ENCODE measurements at places on chromosomes 3 and 15.

- no peak for DNase-seq
Observed at GRCh38 chr3:190077395-190078045, 43.2 kb downstream of the P3H2 start.

DNA sequence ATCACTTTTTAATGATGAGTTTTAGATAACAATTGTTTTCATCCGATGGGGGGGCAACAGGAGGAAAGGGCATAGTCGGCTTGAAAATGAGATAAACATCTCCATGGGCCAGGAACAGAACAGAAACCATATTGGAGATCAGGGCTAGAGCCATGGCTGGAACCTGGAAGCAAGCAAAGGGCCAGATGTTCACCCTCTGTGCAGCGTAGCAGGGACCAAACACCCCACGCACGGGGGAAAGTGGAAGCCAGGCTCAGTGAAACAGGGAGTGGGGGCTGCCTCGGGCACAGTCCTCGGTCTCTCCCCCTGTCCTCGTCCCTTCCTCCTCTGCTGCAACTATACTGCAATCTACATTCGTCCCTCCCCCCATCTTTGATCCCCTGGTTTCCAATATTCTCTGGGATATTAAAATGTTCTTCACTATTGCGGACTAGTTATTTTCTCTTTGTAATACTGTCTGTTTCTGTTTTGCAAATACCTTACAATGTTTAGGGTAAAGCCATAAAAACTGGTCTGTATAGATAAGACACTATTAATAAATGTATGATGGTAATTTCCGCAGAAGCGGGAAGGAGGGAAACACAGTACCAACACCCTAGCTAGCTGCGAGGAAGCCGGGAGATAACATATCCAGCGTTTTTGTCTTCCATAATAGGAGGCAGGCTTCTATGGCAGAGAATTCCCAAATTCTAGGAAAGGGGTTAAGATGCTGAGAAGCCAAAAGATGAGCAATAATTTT lies 121.5 kb downstream of the XXYLT1 start:
- DNase-seq = no peak

DNA sequence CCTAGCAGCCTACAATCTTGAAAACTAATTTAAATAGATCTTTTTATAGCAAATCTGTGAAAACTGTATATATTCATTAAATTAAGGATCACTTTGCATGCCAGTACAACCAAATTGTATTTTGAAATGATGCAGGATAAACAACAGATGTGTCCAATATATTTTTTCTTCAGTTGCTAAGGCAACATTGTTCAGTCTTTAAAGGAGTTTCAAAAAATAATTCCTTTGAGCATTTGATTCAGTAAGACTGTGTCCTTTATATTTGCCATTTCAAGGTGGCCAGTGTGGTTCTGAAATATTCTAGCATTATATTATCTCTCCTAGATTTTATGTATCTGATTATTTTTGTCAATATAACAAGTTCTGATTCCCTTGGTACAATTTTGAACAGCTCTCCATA lies 254.7 kb downstream of the PLOD2 start:
- DNase-seq = no peak

DNA sequence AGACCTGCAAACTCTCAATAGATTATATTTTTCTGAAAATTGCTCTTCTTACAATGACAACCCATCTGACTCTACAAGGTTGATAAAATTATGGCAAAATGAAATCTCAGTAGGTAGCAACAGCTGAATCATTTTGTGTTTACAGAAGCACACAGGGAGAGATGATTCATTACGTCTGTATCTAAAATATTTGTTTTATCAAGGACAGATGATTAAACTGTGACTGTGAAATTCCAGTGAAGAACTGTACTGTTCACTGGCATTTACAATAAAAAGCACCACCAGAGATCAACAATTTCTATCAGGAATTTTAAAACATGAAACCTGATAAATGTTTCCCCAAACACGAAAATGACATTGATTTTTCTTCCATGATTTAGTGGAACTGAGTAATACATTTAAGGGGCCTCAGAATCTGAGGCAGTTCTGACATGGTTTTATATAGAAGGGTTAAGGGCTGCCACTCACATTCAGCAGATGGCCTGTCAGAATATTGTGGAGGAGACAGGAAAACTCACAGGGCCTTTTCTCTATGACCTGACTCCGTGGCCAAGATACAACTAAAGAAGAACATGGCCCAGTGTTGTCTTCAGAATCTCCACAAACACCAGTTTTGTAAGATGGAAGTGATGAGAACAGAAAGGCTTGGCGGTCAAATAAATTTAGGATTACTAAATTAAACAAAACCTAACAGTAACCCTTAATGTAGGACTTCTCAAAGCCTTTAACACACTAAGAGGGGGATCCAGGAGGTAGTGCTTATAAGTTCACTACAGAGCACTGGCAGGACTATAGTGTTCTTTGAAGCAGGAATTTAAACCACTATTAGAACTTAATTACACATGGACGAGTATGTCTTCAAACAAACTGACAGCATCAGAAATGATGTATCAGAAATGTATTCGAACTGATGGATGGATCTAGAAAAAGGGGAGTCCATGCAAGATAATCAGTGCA lies 25.9 kb downstream of the RAD18 start:
- no peak for DNase-seq

DNA sequence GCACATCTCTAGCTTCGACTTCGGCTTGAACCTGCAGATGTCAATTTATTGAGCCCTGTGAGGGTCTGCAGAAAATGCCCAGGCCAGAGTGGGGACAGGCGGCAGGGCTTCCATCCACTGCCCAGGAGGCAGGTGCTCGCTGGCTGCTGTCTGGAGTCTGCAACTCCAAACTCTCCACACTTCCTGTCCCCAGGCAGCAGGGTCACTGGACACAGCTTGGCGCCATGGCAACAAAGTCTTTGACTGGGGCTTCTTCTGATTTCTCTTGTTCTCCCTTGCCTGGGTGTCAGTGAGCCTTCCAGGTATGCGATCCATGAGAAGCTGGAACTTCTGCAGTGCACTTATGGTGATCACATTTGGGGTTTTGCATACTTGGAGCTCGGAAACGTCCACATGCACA lies 33.5 kb downstream of the SV2B start:
- DNase-seq = peak; percentile 73

- DNase-seq = no peak
Observed at GRCh38 chr15:37096558-37097143, 3.7 kb downstream of the MEIS2 start.

DNA sequence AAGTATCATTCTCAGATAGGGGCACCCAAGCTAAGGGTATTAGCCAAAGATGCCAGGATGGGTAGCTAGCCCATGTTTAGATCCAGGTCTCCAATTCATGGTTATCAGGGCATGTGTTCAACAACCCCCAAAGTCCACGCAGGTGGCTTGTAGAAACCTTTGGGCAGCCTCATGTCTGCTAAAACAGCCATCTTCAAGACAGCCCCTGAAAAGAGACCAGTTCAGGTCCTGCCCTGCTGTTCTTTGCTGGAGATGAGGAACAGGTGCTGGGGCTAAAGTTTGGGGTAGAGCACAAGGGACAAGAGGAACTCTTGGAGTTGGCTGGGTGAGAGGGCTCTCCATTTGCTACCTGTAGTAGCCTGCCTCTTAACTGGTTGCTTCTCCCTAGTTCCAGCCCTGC lies 4.6 kb downstream of the PPM1M start:
- DNase-seq = no peak

GRCh38 chr3:98722389-98722788 lies 40.8 kb upstream of the ST3GAL6 start:
- DNase-seq = no peak

DNA sequence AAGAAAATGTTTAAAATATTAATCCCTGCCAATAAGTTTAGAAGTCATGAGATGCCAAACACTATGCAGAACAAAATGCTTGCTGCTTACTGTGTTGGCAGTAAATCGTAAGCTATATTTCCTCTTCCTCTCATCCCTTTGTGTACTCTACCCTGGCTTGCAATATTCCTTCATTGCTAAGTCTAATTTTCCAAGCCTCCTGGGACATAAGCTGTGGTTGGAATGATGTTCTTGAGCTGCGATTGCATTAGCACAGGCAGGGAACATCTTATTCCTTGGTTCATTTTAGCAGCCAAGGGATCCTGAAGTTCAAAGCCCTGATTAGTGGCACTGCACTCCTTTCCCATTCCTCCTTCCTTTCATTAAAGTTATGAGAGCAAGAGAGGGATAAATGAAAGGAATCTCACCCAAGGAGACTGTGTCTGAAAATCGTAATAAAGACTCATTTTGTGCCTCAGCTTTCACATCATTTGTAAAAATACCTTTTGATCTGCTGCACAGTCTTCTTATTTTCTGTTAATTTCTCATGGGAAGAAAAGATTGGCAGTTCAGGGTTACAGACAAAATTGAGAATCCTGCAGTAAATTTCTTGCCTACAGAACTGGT lies 535.2 kb downstream of the OCA2 start:
- no peak for DNase-seq

- DNase-seq = no peak
Observed at GRCh38 chr3:32725721-32726120, 40.7 kb downstream of the CNOT10 start.

Measured in NCI-H69 (cell line).